ENCODE measurements at places on chromosomes 2 and 18.

- no peak for DNase-seq
These were observed 866.6 kb downstream of the CPS1 start for GRCh38 chr2:211423018-211423417.

GRCh38 chr2:111706481-111707001 is 177.5 kb downstream of the ANAPC1 start:
- DNase-seq = no peak

DNA sequence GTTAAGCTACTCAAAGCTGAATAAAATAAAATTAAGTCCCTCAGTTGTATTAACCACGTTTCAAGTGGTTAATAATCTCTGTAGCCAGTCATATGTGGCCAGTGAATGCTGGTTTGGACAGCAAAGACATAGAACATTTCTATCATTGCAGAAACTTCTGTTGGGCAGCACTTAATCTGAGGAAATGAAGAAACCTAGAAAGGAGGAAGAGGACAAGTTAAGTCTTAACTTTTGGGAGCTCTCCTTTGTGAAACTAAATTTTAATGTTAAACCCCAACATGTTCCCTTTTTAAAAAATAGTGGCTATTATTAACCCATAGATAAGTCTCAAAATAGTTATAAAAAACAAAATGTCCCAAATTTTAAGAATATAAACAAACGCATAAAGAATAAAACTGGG is 421.3 kb downstream of the ARHGAP15 start:
- no peak for DNase-seq

DNA sequence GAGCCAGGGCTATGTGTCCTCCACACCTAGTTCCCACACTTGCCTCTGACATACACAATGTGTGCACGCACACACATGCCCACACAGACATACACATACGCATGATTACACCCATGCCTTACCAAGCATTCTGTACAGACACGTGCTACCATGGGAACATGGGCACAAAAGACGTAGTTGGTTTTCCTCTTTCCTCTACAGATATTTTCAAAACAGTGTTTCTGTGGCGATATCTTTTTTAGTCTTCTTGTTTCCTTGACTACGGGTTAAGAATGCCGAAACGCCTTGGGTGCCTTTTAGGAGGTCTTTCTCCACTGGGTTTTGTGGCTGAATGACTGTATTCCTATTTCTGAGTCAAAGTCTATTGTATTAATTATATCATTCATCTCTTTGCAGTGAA is 75.5 kb upstream of the SPTBN1 start:
- no peak for DNase-seq

- no peak for DNase-seq
These were observed 24.0 kb downstream of the RTN4 start for GRCh38 chr2:55026202-55026601.

DNA sequence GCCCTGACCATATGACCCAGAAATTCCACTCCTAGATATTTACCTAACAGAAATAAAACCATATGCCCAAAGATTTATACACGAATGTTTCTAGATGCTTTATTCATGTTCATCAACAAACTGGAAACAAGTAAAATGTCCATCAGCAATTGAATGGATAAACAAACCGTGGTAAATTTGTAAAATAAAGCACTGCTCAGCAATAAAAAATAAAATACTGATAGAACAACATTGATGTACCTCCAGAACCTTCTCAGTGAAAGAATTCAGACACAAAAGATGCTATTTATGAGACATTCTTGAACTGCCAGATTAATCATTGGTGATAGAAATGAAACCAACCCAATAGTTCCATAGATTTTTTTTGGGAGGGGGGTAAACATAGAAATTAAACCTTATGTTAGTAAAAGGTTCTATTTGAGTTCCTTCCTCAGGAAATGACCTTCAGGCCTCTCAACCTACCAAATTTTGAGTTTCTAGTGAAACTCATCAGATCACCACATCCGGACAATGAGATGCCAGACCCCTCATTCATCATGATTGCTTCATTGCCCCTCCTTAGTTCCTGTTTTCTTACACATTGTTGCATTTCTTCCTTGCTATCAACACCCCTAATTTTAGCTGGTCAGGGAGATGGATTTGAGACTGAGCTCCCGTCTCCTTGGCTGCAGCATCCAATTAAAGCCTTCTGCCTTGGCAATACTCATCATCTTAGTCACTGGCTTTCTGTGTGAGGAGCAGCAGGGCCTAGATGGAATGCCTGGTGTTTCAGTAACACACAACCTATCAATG is 203.5 kb downstream of the LPIN1 start:
- no peak for DNase-seq

DNA sequence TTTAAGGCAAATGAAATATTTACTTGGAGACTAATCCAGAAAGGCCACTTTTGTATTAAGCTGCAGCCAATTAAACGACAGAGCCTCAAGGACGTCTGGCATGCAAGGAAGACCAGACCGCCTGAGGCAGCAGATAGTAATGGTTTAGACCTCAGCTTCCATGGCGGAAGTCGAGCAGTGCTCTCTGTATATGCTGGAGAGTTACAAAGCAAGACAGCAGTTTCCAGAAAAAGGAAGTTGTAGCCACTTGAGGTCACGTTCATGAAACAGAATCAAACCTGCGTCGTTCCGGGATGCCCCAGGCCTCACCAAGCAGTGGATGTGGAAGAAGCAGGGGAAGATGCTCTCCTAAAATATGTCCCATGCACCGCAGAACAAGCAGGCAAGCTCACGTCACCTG is 142.0 kb downstream of the PTGR3 start:
- DNase-seq = no peak

DNA sequence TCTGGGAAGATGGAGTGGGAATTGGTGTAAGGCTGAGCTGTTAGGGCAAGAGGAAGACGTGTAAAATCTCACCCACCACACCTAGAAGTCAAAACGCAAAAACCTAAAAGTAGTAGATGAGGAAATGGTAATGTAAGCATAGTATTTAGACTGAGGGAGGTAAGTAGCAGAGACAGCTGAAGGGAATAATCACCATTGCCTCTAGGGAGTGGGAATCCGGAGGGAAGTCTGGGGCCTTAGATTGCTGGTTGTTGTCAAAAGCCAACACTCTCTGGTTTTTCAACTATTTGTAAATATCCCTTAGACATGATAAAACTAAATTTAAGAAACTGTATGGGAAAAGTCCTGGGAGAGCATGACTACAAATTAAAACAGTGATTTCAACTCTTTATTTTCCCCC is 28.7 kb upstream of the MYCN start:
- no peak for DNase-seq

- no peak for DNase-seq
These were observed 105.1 kb downstream of the RDH14 start for GRCh38 chr2:18455236-18455862.

GRCh38 chr2:228180181-228181097 is 1.0 kb downstream of the SPHKAP start:
- no peak for DNase-seq

- no peak for DNase-seq
These were observed 32.2 kb downstream of the THADA start for GRCh38 chr2:43563679-43564078.

- DNase-seq = no peak
These were observed 57.8 kb upstream of the SPP2 start for GRCh38 chr2:233992513-233993217.

GRCh38 chr2:159606287-159606686 is 10.1 kb downstream of the BAZ2B start:
- DNase-seq = no peak

GRCh38 chr2:215899141-215900074 is 113.9 kb downstream of the MREG start:
- no peak for DNase-seq

- DNase-seq = no peak
These were observed 1064.8 kb downstream of the SUCLG1 start for GRCh38 chr2:83394134-83394904.

GRCh38 chr2:226893216-226893615 is 57.4 kb downstream of the RHBDD1 start:
- DNase-seq = no peak

DNA sequence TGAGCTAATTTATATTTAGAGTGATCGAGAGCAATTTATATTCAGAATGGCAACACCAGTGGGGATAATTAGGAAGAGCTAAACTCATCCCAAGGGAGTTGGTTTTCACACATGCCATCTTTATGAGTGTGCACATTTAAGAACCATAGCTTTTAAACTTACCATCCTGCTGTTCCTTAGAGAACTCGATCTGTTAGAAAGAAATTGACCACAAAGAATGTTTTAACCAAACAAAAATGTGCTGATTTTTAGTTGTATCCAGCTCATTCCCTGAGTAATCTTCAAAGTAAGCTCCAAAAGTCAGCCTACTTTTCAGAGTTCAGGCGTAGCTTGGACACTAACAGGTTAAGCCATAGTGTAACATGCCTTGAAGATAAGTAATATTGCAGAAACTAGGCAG is 12.6 kb downstream of the MYL1 start:
- DNase-seq = no peak

GRCh38 chr2:179020156-179020750 is 29.7 kb downstream of the CCDC141 start:
- no peak for DNase-seq

DNA sequence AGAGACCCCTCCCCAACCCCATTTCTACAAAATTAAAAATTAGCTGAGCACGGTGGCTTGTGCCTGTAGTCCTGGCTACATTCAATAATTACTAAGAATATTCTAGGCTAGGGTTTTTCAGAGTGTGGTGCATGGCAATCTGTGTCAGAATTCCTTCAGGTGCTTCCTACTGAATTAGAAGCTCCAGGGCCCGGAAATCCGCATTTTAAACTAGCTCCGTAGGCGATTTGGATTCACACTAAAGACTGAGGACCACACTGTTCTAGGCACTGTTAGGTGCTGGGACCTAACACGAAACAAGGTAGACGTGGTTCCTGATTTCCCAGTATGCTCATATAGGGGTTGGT is 628 bp upstream of the ZFAND2B start:
- no peak for DNase-seq

- DNase-seq = no peak
These were observed 47.9 kb downstream of the RAB3GAP1 start for GRCh38 chr2:135099802-135100483.

DNA sequence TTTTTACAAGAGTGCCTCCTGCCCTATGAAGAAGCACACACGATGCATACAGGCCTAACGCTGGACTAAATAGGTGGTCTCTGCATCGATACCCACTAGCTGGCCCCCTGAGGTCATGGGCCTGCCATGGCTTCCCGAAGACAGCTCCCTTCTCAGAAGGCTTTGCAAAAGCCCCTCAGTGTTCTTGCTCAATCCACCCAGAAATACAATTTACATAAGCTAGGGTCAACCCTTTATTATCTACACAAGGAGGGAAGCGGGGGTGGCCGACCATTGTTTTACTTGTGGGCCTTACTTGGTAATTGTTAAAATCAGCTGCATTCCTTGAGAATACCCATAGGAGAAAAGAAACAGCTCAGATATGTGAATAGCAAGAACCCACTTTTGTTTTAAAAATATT is 28.5 kb downstream of the UXS1 start:
- no peak for DNase-seq

DNA sequence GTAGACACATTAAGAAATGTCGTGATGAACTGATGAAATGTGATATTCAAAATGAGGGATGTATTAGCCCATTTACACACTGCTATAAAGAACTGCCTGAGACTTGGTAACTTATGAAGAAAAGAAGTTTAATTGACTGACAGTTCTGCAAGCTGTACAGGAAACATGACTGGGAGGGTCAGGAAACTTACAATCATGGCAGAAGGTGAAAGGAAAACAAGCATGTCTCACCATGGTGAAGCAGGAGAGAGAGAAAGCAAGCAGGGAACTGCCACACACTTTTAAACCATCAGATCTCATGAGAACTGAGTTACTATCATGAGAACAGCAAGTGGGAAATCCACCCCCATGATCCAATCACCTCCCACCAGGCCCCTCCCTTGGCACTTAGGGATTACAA is 1010.8 kb upstream of the CELF4 start:
- no peak for DNase-seq

DNA sequence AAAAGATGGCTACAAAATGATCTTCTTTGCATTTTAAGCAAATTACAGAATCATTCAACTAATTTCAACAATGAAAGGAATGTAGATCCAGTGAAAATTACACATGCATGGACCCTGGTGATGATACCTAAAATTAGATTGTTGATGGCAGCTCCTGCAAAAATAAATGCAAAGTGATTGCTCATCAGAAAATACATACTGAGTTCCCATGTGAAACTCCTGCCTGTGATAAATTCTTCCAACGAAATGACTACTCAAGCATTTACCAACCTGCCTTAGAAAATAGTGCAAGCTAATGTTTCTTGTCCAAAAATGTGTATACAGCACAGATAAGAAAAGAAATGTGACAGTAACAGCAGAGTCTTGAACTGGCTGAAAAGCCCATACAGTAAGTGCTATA is 300.0 kb upstream of the REV1 start:
- DNase-seq = no peak

GRCh38 chr2:74500578-74500946 is 1.2 kb upstream of the LBX2 start:
- DNase-seq = no peak

GRCh38 chr18:36186461-36187192 is 670 bp upstream of the MOCOS start:
- no peak for DNase-seq

GRCh38 chr2:128372621-128373341 is 54.1 kb upstream of the HS6ST1 start:
- no peak for DNase-seq

DNA sequence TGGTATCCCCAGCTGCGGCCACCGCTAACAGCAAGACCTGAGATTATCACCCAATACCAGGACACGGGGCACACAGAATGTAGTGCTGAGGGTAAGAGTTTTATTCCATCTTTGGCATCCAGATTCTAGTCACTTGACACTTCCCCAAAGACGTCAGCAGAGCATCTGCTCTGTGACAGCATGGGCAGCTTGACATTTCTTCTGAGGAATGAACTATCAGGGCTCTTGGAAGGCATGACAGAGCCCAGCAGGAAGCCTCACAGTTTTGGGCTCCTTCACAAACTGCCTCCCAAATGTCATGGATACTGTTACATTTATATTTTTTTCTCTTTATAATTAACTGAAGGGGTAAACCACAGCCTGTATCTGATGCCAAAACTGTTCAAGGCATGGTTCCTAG is 1010.7 kb downstream of the TDRD15 start:
- DNase-seq = no peak

GRCh38 chr2:101717071-101717845 is 19.8 kb downstream of the MAP4K4 start:
- DNase-seq = no peak

DNA sequence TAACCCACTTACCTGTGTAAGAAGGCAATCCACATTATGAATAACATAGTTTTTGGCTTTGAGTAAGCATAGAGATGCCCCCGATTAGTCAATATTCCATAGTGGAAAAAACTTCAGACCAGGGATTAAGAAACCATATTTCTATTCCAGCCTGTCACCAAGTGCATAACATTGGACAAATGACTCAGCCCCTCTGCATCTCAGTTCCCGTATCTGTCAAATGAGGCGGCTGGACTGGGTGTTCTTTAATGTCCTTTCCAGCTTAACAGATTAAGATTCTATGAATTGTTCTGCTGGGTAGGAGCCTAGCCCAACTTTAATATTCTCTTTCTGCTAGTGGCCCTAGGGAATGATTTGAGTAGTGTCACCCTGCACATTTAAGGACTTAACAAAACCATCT is 11.8 kb upstream of the FTCDNL1 start:
- no peak for DNase-seq

Measured in hematopoietic multipotent progenitor cell treated with erythropoietin and hydrocortisone succinate and interleukin-3 and kit ligand, for 15 days (in vitro differentiated cells).